Activated CD4-positive, alpha-beta T cell treated with anti-CD3 and anti-CD28 coated beads, Interleukin-2, amount 50 U/mL, for 48 hours (primary cell): ENCODE measurements at places on chromosomes 5 and 9.

DNA sequence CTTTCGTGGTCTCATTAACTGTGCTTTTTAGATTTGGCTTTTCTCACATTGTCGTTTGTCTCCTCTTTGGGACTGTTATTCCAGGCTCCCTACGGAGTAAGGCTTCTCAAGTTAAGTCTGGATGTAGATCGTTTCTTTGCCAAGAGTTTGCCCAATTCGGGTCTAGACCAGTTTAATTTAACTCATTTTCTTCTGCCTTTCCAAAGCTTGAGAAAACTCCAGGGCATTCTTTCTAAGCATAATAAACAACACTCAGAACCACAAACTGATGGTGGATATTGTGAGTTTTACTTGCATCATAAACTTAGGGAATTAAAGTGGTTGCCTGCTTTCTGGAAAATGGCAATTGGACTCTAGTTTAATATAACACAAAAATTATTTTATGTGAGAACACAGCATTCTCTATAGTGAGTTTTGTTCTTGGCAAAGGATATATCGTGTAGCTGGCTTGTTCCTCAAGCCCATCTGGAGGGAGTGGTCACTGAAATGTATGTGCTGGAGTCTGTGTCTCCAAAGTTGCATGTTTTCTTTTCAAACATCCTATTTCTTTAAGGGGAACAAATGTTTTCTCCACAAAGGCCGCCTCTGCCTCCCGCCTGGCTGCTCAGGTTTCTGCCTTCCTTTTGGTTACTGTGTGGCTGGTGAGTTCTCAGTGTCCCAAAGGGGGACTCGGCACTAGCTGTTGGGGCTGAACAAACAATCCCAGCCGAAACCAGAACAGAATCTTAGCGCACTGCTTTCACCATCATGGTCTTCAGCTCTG, 211.3 kb upstream of the FBN2 start:
- no peak for DNase-seq

DNA sequence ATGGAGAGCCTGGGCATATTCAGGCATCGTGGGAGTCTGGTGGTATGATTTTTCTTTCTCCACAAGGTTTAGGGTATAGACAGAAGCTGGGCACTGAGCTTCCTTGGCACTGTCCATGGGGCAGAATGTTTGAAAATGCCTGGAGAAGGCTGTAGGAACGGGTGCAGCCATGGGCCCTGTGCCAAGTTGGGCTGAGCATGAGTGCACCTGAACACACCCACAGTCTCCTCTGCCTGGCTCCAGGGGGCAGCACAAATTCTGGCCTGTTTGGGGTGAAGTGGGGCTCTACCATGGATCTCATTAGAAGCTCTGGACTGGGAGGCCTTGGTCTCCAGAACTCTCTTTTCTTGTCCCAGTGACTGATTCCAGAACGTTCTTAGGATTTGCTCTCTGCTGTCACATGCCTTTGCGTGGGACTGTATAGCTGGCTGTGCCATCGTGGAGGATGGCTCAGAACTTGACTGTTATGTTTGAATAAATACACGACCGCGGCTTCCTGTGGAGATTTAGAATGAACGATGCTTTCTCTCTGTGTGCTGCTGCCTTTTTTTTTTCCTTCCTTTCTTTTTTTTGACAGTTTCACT, 229.8 kb downstream of the FANCC start:
- DNase-seq: no peak

DNA sequence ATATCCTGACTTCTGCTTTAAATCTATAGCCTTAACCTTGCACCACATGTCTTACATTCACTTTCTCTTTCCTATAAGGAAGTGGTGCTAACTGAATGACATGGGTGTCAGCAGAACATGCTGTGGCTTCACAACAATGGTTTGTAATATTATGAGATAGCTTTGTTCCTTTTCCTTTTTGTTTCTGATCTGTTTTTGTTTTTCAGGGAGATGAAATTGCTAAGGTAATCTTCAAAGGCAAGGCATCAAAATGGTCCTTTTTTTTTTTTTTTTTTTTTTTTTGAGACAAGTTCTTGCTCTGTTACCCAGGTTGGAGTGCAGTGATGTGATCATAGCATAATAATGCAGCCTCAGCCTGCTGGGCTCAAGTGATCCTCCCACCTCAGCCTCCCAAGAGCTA, 53.6 kb upstream of the RANBP6 start:
- DNase-seq: no peak

DNA sequence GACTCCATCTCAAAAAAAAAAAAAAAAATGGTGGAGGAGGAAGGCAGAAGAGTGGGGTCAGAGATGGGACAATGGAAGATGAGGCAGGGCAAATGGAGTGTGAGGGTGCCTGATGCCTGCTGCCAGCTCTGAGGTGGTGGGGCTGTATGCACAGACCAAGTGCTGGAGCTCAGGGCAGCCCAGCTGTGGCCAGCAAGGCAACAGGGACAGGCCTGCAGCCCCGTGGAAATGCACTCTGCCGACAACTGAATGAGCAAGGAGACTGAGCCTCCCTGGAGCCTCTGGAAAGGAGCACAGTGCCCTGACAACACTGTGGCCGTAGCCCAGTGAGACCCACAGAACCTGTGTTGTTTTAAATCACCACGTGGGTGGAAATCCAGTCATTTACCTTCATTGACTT, 22.9 kb upstream of the SMIM32 start:
- DNase-seq: no peak

- no peak for DNase-seq
Observed at GRCh38 chr5:126248611-126249010, 174.6 kb upstream of the GRAMD2B start.
